T-cell (primary cell): ENCODE measurements at places on chromosomes 3 and 15. TPM values are rescaled to one million over a fixed set of nuclear protein-coding genes. Genes with fewer than 3 reads are reported as not detected.

DNA sequence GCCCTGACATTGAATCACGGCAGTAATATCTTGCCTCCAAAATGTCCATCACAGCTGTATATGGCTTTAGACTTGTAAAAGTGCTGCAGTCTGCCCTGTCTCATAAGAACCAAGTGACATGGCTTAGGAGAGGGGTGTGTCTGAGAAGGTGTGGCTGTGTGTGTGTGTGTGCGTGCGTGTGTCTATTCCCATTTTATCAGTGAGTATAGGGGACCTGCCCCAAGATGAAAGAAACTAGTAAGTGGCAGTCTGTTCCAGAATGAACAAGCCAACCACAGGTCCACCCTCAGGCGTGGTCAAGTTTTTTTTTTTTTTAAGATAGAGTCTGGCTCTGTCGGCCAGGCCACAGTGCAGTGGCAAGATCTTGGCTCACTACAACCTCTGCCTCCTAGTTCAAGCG is 5.6 kb upstream of the RHOV start:
- DNase-seq: no peak

- no peak for DNase-seq
Measured at GRCh38 chr3:12886736-12887135, 45.4 kb upstream of the RPL32 start.

GRCh38 chr3:124258057-124258500 is 266.2 kb upstream of the ROPN1 start:
- no peak for DNase-seq

- DNase-seq: no peak
Measured at GRCh38 chr15:66657185-66658020, 44.6 kb upstream of the SMAD6 start.

- no peak for DNase-seq
Measured at GRCh38 chr3:127112796-127113570, 79.9 kb upstream of the PRR23E start.

- no peak for DNase-seq
Measured at GRCh38 chr3:71149959-71150954, 433.3 kb downstream of the FOXP1 start.

DNA sequence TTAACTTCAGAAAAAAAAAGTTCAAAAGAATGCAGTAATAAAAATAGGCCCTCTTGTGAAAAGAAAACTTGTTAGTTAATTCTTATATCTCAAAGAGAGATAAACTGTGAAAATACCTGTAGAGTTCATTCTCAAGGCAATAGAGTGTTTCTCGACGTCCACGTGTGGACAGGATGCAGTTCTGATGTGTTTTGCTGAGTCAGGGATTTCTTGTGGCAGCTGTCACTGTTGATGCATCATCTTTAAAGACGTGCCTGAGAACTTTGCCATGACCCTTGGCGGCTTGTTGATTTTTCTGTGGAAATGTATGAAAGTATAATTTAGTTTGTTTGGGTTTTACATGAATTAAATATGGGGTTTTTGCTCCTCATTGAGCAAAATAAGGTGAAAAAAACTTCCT is 702.2 kb downstream of the NLGN1 start:
- DNase-seq: no peak

DNA sequence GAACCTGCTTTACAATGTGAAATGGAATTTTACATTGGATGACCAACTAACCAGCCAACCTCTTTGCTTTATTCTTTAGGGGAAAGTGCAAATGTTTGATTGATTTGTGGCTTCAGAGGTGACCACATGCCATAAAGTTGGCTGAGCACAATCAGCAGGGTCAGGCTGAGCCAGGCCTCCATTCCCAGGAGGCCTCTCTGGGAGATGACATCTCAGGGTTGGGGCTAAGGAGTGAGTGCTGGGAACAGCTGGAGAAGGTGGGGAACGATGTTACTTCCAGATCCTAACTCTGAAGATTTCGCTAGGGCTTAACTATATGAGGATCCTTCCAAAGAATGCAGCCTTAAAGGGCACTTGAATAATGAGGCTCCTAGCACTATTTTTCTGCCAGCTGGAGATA is 131.7 kb downstream of the ATP10A start:
- DNase-seq: no peak

- no peak for DNase-seq
Measured at GRCh38 chr3:88947013-88947412, 160.4 kb upstream of the EPHA3 start.

DNA sequence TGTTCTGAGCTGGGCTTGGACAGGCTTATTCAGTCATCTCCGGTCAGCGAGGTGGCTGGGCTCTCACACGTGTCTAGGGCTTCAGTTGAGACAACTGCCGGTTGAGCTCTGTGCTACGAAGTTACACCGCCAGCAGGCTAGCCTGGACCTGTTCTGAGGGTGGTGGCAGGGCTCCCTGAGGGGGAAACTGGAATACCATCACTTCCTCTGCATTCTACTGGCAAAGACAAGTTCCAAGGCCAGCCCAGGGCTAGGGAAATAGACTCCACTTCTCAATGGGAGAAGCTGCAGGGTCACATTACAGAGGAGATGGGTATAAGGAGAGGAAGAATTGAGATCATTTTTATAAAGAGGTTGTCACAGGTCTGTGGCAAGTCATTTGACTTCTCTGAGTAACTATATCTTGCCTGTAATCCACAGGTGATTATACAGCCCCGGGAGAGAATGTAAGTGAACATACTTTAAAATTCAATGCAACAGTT is 106.8 kb upstream of the IL12A start:
- DNase-seq: no peak

GRCh38 chr3:45953536-45953935 is 10.3 kb downstream of the CXCR6 start:
- no peak for DNase-seq

Gene LCMT2
- total RNA-seq: 13.6 TPM

Gene CCDC174
- total RNA-seq: 48.9 TPM

Gene SLC2A2
- 0.16 TPM for total RNA-seq

Gene ZCWPW2
- total RNA-seq: 0.79 TPM

Gene SUCNR1
- not detected for total RNA-seq

Gene NMNAT3
- total RNA-seq: 2.4 TPM

Gene SERINC4
- 0.20 TPM for total RNA-seq
